ENCODE measurements at places on chromosomes 13 and 19. TPM values are rescaled to one million over a fixed set of nuclear protein-coding genes. Genes with fewer than 3 reads are reported as not detected.

DNA sequence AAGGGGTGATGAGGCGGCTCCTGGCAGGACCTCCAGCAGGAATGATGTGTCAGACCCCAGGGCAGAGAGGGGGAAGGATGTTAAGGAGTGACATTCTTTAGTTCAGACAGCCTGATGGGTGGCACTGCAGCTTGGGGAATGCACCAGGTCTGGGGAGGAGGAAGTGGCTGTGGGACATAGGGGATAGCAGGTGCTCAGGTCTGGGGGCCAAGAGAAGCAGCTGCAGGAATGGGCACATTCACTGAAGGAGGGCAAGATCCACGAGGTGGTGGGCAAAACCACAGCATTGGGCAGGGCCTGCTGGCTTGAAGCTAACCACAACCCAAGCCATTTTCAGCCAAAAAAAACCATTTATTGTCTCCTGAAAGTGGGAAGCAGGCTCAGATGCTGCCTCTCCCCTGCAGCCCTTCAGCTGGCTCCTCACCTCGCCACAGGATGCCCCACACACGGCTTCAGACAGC, 26.5 kb downstream of the COMP start:
- DNase-seq = no peak

Gene CASP14
- not detected for total RNA-seq

DNA sequence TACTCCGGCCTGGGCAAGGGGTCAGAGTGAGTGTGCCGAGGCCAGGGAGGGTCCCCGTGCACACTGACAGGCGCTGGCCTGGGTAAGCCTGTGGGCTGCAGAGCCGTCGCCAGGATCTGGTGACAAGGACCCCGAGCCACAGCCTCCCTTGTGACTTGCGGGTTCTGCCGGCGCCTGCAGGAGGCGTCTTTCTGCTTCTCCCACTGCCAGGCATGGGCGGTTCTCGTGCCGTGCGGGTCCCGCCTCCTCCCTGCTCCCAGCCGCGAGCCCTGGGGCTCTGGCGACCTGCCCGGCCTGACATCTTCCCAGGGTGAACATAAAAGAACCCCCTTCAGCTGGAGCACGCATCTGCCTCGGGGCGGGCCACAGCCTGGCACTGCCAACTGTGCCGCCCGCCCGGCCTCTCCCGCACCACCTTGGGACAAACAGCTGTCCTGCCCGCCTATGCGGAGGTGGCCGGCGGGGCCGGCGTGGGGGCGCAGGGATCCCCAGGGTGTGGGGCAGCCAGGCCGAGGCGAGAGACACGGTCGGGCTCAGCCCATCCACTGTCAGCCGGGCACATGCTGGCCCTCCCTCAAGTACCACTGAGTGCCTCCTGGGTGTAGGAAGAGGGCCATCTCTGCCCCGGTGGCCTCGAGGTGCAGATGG, 1.5 kb upstream of the HCN2 start:
- DNase-seq = peak; percentile 87

Gene CRX
- total RNA-seq = not detected

- no peak for DNase-seq
These were observed 13.1 kb upstream of the ADPRHL1 start for GRCh38 chr13:113466383-113466782.

DNA sequence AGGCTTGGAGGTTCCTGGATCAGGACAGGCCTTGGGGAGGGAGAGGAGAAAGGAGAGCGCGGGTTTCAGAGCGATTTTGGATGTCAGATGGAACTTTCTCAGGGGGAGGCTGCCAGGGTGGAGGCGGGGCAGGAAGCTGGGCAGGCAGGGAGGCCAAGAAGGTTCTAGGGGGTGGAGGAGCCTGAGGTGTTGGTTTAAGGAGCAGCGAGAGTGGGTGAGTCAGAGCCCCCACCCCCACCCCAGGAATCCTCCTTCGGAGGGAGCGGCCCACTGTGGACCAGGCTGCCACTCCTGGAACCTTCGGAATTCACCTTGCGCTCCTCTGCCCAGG, 15.9 kb upstream of the NOP53 start:
- DNase-seq = peak; percentile 64

Gene CPB2
- not detected for total RNA-seq

DNA sequence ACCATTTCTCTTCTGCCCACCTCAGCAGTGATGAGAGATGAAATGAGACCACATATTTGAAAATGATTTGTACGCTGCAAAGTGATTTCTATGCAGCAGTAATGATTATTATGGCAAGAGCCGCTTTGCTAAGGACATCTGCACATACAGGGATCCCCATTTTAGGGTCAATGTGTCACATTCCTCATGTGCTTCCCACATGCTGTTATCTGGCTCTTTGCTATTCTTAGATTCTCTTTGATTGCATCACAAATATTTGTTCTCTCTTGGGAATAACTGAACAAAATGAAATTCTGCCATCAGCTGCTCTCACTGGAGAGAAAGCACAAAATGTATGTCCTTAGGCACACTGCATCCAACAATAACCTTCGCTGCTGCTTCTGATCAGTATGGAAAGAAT, 209.5 kb upstream of the IPO5 start:
- no peak for DNase-seq

GRCh38 chr13:45456196-45456972, 8.4 kb upstream of the COG3 start:
- DNase-seq = no peak

Gene PSG3
- not detected for total RNA-seq

Gene KLK12
- not detected for total RNA-seq

- DNase-seq = no peak
These were observed 16.0 kb upstream of the CLN5 start for GRCh38 chr13:76975863-76976262.

Gene ANKRD27
- 37.0 TPM for total RNA-seq

- no peak for DNase-seq
These were observed 106.8 kb downstream of the DHRS12 start for GRCh38 chr13:51697181-51697580.

DNA sequence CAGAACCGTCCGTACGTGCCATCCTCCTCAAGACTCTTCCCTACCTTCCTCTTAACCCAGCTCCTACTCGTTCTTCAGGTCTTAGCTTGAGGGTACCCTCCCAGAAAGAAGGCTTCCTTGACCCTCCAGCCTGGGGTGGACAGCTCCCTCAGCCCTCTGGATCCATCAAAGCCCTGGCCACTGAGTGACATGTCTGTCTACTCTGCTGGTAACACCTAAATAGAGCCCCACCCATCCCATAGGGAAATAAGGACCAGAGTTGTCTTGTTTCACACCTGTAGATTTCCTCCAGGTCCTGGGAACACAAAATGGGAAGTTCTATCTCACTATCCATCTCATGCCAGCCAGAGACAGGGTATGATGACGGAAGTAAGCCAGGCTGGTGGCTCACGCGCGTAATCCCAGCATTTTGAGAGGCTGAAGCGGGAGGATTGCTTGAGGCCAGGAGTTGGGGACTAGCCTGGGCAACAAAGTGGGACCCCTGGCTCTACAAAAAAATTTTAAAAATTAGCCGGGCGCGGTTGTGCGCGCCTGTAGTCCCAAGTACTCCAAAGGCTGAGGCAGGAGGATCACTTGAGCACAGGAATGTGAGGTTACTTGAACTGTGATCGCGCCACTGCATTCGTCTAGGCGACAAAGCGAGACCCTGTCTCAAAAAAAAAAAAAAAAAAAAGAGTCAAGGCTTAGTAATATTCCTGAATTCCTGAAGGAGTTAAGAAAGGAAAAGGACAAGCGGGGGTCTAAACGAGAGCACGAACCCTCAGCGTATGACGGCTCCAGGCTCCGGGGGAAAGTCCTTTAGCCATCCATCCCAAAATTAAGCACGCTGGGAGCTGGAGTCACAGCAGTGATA, 566 bp upstream of the CCDC97 start:
- DNase-seq = peak; percentile 41

Gene CTXN1
- total RNA-seq = 0.82 TPM

GRCh38 chr19:8168537-8168936, 19.1 kb upstream of the FBN3 start:
- DNase-seq = no peak

Gene FGF22
- not detected for total RNA-seq

DNA sequence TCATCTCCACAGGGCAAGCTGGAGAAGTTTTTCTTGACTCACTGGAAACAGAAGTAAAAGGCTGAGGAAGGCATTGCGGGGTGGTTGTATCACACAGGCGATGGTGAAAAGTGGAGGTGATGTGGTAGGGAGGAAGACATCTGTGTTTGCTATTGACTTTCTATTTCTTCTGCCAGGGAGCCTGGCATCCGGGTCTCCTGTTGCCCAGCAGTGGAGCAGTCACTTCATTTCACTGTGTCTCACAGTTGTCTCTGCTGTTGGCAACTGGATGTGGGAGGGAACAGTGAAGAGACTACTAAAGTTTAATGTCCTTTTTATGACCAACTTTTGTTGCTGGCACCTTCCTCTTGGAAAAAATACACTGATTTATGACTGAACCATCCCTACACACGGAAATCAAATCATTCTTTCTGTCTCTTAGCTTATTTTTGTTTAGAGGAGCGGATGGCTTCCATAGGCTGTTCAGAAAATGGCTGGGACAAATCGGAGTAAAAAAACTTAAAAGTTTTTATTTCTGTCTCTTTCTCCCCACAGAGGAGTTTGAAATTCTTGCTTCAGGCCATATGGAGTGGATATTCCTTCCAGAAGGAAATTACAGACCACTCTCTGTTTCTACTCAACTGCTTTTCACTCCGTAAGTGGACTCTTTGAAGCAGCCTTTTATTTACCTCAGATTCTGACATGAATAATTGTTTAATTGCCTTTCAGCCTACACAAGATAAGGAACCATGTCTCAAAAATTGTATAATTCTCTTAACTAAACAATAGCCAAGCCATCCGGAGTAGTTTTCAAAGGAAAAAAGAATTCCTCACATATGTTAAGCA, 23.8 kb upstream of the MEDAG start:
- no peak for DNase-seq

Gene IL4I1
- total RNA-seq = 22.2 TPM

DNA sequence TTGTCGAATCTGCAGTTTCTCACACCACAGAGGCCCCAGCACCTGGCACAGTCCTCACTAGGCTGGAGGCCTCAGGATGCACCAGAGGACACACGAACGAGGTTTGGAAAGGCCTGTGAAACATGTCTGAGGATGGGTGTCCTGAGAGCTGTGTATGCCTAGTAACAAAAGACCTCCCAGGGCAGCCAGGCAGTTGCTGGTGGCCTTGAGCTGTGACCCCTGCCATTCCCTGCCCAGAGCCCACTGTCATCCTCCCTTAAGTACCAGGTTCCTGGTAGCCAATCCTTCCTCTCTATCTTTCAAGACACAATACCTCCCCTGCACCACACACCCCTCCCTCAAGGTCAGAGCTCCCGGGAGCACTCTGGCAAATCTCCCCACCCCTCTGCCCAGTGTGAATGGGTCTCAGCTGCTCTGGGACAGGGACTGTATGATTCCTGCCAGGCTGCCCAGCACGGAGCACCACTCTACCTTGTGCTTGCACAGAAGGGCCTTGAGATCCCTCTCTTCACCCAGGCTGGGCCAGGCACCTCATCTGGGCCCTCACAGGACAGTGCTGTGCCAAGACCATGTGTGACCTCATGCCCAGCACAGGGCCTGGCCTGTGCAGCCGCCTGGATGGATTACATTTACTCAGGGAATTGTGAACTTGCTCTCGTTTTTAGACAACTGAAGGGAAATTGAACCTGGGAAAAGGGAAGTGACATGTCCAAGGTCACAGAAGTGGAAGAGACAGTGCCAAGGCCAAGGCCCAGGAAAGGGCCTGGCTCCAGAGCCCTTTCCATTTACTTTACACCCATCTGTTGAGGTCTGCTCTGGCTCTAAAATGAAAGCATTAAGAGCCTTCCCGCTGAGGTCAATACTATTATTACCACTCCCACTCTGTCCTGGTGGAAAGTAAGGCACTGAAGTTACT, 2.2 kb downstream of the ZNF787 start:
- no peak for DNase-seq

Gene ZNF418
- total RNA-seq = 4.8 TPM

Gene FARP1
- total RNA-seq = 0.25 TPM

GRCh38 chr19:18612772-18613588, at the start of gene TMEM59L:
TMEM59L (plus strand) TSS chr19:18612870; CDS start chr19:18612959, 89 bp downstream.
- peak; percentile 70 for DNase-seq

DNA sequence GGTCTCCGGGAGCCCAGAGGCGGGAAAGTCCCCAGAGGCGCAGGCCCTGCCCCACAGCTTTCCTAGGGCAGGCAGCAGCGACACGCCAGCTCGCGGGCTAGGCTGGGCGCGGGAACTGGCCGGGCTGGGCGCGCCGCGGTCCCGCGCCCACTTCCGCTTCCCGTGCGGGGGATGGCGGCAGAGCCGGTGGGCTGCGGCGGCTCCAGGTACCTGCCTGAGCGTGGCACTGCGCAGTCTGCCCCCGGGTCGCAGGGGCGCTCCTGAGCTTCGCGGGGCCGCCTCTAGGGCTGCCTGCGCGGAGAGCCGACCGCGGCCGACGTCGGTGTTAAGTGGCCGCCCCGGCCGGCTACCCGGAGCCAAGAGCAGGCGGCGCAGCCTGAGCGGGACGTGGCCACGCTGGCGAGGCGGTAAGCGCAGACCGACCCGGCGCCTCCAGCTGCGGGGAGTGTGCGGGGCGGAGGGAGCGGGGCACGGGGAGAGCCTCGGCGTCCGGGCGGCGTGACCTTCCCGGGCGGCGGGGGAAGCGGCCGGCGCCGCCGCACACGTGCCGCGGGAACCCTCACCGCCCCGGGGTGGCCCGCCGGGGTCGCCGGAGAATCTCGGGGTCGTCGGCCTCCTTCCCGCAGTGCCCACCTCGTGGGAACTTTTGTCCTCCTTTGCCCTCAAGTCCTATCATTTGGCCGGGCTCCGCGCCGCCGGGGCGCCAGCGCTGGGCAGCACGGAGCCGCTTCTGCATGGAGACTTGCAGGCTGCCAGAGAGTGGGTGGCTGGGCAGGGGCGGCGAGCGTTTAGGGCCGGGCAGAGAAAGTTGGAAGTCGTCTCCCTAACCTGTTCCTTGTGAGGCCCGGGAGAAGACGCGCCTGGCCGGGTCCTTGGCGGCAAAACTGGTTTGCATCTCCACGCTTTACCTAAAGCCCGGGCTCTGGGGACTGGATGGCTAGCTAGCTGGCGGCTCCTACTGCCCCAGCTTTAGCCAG, 31.4 kb upstream of the MPHOSPH8 start:
- DNase-seq = peak; percentile 65

DNA sequence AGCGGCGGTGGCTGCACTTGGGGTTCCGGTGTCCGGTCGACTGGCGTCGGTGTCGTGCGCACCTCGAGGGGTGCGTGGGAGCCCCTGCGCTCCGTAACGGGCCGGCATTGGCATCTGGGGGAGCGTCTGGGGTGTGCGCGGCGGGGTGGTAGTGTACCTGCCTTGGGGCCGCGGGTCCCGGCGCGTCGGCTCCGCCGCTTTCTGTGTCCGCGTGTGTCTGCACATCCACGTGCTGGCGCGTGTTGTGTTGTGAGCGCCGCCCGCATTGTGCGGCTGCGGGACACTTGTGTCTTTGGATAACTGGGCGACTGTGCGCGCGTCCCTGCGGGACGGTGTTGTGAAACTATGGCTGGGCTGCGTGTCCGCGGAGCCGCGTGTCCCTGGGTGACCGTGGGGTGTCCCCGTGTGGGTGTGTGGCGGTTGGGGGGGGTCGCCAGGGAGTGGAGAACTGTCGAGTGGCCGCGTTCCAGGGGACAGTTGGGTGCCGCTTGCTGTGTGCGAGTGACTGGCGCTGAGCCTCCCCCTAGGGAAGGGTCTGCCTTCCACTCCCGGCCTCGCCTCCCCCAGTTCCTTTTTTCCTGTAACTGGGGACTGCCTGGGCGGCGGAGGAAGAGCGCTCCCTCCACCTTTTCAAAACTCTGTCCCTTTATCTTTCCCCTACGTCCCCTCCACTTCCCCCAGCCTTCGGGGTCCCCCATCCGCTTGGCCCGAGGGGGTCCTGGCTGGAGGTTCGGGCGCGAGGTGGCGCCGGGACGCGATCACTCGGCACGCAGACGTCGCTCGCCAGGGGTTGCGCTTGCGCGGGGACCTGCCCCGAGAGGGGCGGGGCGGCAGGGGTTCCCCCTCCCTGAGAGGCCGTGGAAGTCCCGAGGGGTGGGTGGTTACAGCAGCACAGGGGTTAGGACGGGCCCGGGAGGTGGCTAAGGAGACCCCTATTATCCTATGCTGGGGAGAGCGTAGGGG, 5.7 kb upstream of the NFIC start:
- DNase-seq = peak; percentile 81

Gene GDF15
- not detected for total RNA-seq

Gene ZSCAN4
- not detected for total RNA-seq
